Mesenchymal stem cell (in vitro differentiated cells and primary cell): ENCODE measurements at places on chromosomes 3 and 15.

GRCh38 chr15:70251246-70251990, 153.7 kb upstream of the TLE3 start:
- peaks cover 6% of the 10 kb centered on the region for H3K4me1 ChIP-seq
- H3K4me3 ChIP-seq: no peak overlapping the region
- peaks cover 54% of the 10 kb centered on the region for H3K27me3 ChIP-seq
- no peaks in the 10 kb centered on the region for H3K36me3 ChIP-seq
- no peak for DNase-seq

- H3K27ac ChIP-seq: no peak overlapping the region
- no peaks in the 10 kb centered on the region for H3K27me3 ChIP-seq
- H3K4me3 ChIP-seq: no peak overlapping the region
- no peak for DNase-seq
Observed at GRCh38 chr15:62483814-62484213, 318.7 kb upstream of the C2CD4B start.

DNA sequence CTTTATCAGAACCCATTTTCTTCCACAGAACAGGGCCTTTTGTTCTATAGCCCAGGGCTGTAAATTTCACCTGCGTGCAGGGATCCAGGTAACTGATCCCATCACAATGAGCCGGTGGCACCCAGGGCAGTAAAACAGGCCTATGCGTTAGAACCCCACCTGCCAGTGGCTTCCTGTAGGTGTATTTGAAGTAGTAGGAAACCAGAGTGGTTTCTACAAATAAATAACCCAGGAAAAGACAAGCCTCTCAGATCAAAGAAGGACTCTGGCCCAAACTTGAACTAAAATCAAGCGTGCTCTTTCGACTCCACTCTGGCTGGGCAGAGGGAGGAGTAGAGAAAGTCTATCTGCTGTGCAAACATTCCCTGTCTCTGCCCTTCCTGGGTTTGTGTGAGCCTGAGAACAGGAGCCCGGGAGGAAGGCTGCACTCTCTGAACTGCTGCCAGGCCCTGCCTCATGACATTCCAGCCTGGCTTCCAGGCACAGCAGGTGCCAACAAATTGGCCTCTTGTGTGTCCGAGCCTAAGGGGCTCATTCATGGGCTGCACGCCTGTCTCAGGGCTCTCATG, 77.7 kb downstream of the CEMIP start:
- DNase-seq: no peak
- peaks cover 8% of the 10 kb centered on the region for H3K4me1 ChIP-seq
- H3K36me3 ChIP-seq: no peaks in the 10 kb centered on the region
- H3K27me3 ChIP-seq: peaks cover 20% of the 10 kb centered on the region
- no peak overlapping the region for H3K4me3 ChIP-seq

GRCh38 chr3:111851511-111851954, 7.5 kb upstream of the PHLDB2 start:
- peak overlapping the region; percentile 41 for H3K27ac ChIP-seq
- no peak overlapping the region for H3K4me3 ChIP-seq
- no peaks in the 10 kb centered on the region for H3K36me3 ChIP-seq
- DNase-seq: peak; percentile 71
- no peaks in the 10 kb centered on the region for H3K27me3 ChIP-seq

GRCh38 chr3:117133066-117133465, 423.5 kb downstream of the TUSC7 start:
- H3K27ac ChIP-seq: no peak overlapping the region
- no peak overlapping the region for H3K4me3 ChIP-seq
- no peaks in the 10 kb centered on the region for H3K4me1 ChIP-seq
- DNase-seq: no peak
- H3K36me3 ChIP-seq: no peaks in the 10 kb centered on the region

DNA sequence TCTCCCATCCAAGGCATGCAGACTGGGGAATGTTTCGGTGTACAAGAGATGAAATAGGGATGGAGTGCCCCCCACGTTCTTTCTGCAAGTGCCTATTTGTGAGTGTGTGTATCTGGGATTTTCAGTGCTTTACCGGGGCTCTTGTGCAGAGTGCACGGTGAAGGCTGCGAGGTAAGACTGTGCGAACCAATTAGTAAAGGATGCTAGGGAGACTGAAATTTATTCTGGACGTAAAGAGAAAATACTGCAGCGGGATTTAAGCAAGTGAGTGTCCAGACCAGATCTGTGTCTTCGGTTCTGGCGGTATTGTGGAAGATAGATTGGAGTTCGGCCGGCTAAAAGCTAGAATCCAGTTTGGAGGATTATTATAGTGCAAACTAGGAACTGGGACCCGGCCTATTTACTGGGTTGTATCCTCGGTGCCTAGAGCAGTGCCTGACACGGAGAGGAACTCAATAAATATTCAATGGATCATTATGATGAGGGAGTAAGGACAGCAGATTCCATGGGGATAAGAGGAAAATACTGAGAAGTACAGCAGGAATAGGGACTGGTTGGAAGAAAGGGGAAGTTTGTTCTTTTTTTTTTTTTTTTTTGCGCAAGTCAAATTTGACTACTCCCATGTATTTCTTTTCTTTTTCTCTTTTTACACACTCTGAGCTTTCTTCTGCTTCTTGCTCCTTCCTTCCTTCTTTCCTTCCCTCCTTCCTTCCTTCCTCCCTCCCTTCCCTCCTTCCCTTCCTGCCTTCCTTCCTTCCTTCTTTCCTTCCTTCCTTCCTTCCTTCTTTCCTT, 580 bp upstream of the MAGEF1 start:
- no peak for DNase-seq
- peak overlapping the region; percentile 26 for H3K27ac ChIP-seq
- no peaks in the 10 kb centered on the region for H3K27me3 ChIP-seq

- H3K36me3 ChIP-seq: no peaks in the 10 kb centered on the region
- H3K27me3 ChIP-seq: peaks cover 9% of the 10 kb centered on the region
- H3K4me3 ChIP-seq: peak overlapping the region; percentile 82
- no peak for DNase-seq
- no peak overlapping the region for H3K27ac ChIP-seq
Observed at GRCh38 chr15:52529341-52529924, 753 bp upstream of the MYO5A start.

GRCh38 chr15:91499774-91500383, 353.6 kb upstream of the SLCO3A1 start:
- no peaks in the 10 kb centered on the region for H3K36me3 ChIP-seq
- no peak for DNase-seq
- H3K4me3 ChIP-seq: no peak overlapping the region
- H3K27me3 ChIP-seq: no peaks in the 10 kb centered on the region

DNA sequence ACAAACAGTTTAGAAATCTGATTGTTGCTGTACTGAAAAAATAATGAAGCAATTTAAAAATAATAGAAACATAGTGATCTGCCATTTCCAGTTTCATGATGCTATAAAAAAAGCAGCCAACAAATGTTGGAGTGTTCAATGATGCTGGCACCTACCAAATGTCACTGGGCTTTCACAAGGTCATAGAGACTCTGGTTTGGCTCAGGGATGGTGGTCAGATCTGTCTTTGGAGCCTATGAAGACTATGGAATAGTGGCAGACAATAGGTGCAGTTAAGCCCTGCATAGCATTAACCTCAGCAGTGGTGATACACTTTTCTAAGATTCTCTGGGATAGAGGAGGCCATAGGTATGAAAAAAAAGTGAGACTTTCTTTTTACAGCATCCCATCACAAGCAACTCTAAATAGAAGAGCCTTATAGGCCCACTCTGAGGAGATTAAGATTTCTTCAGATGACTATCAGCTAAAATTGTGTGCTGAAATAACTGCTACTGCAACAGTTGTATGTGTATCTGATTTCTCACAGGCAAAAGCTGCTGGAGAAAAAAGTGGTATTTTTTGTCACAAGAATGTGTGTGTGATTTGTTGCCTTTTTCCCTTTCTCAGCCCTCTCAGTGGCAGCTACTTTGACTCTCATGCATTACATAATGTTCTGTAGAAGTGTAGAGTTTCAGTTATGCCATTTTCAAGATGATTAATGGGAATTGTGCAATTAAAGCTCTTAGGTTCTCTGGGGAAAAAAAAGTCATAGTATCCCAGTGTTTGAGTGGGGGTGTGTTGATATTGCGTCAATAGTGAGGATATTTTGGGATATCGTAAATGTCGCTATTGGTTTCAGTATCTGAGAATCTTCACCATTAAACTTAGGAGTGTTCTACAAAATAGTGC, 137.4 kb downstream of the MBNL1 start:
- H3K27ac ChIP-seq: peak overlapping the region; percentile 21
- DNase-seq: peak; percentile 94
- H3K4me1 ChIP-seq: peaks cover 6% of the 10 kb centered on the region
- H3K36me3 ChIP-seq: no peaks in the 10 kb centered on the region
